Activated T-helper 2 cell treated with anti-CD3 and anti-CD28 coated beads, Interferon-gamma antibody, Interleukin-2, Interleukin-4, amounts not matched to agents 10 μg/mL and 5 μg/mL and 100 μg/mL, durations not matched to agents 14 hours and 24 hours and 36 hours (primary cell): ENCODE measurements at places on chromosomes 2 and 18.

DNA sequence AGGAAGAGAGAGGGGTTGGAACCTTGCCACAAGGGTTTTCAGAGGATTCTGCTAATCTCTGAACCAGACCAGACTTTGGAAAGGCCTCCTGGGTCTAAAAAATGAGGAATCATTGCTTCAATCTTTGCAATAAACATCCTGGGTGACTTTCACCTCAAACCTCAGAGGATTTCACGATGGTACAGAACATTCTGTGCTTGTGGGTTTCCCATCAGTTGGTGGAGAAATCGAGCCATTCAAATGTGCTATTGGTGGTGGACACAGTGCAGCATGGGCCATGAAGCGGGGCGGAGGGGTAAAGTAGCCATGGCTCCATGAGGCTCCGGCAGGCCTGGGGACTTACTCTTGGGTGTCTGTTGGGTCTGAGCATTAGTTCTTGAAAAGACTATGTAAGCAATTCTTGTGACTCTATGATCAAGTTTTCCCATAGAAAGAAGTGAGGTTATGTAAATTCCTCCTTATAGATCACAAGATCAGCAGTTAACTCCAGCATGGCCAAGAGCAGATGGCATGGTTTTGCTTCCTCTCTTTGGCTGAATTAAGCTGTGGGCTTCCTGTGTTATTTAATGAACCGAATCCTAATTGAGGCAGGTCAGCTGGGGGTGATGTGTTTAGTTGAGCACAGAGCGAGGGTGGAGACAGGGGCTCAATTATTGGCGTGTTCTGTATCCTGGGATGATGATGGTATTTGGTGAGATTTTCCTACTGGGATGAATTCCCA is 1.9 kb upstream of the IL1R2 start:
- peaks cover 8% of the 10 kb centered on the region for H3K4me1 ChIP-seq
- H3K4me3 ChIP-seq, result no peak overlapping the region

DNA sequence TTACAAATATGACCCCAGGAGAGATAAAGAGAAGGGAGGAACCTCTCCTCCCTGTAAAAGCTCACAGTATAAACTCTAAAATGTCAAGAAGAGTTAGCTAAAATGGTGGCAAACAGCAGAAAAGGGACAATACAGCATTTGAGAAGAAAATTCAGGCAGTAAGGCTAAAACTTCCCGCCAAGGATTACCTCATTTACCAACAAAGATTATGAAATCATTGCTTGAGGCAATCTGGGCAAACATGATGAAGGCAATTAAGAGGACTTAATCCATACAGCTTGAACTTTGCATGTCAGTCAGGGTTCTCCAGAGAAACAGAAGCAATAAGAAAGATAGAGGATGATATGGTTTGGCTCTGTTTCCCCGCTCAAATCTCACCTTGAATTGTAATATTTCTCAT is 81.4 kb downstream of the CMPK2 start:
- H3K27me3 ChIP-seq, result peaks cover 4% of the 10 kb centered on the region
- DNase-seq, result no peak
- H3K36me3 ChIP-seq, result no peaks in the 10 kb centered on the region
- H3K4me1 ChIP-seq, result peaks cover 5% of the 10 kb centered on the region
- H3K4me3 ChIP-seq, result no peak overlapping the region
- no peak overlapping the region for H3K27ac ChIP-seq

GRCh38 chr2:85524336-85524908 is 14.5 kb upstream of the MAT2A start:
- DNase-seq, result no peak
- peaks cover 9% of the 10 kb centered on the region for H3K4me1 ChIP-seq
- H3K27me3 ChIP-seq, result peaks cover 24% of the 10 kb centered on the region
- H3K36me3 ChIP-seq, result no peaks in the 10 kb centered on the region

DNA sequence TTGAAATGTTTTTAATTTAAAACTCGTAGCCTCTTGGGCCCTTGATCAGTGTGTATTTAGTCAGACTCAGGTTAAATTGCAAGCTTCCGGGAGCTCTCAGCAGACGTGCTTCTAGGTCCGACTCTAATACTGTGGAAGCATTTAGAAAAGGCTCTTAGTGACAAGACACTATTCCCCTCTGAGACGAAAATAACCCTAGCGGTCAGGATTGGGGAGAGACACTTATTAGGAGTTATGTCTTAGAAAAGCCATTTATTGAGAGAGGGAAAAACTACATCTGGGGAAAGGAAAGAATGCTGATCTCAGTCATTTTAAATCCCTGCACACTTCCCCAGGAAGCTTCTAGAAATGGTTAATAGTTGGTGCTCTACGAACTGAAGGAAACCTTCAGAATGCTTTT is 110.5 kb upstream of the NCK2 start:
- no peak for DNase-seq
- H3K27ac ChIP-seq, result no peak overlapping the region
- H3K4me3 ChIP-seq, result no peak overlapping the region
- H3K4me1 ChIP-seq, result no peaks in the 10 kb centered on the region
- peaks cover 9% of the 10 kb centered on the region for H3K27me3 ChIP-seq
